ENCODE measurements at places on chromosomes 7 and 10.
A peak's percentile ranks its signal among the peaks of the same experiment; 100 is the strongest.

- no peak for DNase-seq
These were observed 293.9 kb upstream of the NPSR1 start for GRCh38 chr7:34364130-34364529.

- peak; percentile 47 for DNase-seq
These were observed 88.0 kb downstream of the CFTR start for GRCh38 chr7:117567781-117568180.

GRCh38 chr7:22464299-22464698 lies 35.7 kb downstream of the STEAP1B start:
- DNase-seq: no peak

GRCh38 chr10:4453950-4454349 lies 372.1 kb upstream of the AKR1E2 start:
- DNase-seq: no peak

GRCh38 chr7:112763996-112764395 lies 26.2 kb downstream of the TMEM168 start:
- DNase-seq: no peak

- DNase-seq: peak; percentile 59
These were observed 22.8 kb downstream of the FAM107B start for GRCh38 chr10:14751921-14752320.

Data from amniotic epithelial cell (primary cell).